ENCODE measurements at places on chromosomes 13 and 19. TPM values are rescaled to one million over a fixed set of nuclear protein-coding genes. Genes with fewer than 3 reads are reported as not detected.

- no peak for DNase-seq
These were observed 158.7 kb downstream of the OXGR1 start for GRCh38 chr13:96835546-96835945.

- DNase-seq = no peak
These were observed 75.9 kb downstream of the RAB20 start for GRCh38 chr13:110485604-110486003.

ACP7 gene
- 0.47 TPM for polyA plus RNA-seq

DNA sequence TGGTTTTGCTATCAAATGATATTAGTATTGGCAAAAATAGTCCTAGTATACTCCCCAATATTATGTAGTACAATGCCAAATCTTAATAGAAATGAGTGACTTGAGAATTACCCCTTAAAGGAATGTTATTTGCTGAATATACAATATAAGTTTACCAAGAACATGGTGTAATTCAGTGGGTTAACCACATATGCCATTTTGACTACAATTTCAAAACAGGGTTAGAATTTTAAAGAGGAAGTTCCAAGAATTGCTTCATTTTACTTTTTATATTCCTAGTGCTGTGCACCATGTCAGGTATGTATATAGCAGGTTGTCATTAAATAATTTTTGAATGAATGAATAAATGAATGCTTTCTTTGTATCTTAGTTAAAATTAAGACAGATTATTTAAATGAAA lies 66.3 kb downstream of the LMO7 start:
- DNase-seq = no peak

TPTE2 gene
- 0.37 TPM for polyA plus RNA-seq

EPN1 gene
- polyA plus RNA-seq = 90.2 TPM

DNA sequence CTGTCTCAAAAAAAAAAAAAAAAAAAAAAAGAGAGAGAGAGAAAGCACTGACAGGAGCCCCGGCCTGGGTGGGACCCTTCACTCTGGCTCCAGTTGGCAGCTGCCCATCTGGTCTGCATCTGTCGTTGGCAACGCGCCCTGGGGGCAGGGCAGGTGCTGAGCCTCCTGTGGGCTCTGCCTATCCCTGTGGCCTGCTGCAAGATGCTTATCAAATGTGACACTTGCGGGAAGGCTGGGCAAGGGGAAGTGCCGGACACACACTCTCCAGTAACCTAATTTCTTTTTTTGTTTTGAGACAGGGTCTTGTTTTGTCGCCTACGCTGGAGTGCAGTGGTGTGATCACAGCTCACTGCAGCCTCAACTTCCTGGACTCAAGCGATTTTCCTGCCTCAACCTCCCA lies 10.7 kb upstream of the KPTN start:
- DNase-seq = no peak

CEBPA gene
- 3.9 TPM for polyA plus RNA-seq

DNA sequence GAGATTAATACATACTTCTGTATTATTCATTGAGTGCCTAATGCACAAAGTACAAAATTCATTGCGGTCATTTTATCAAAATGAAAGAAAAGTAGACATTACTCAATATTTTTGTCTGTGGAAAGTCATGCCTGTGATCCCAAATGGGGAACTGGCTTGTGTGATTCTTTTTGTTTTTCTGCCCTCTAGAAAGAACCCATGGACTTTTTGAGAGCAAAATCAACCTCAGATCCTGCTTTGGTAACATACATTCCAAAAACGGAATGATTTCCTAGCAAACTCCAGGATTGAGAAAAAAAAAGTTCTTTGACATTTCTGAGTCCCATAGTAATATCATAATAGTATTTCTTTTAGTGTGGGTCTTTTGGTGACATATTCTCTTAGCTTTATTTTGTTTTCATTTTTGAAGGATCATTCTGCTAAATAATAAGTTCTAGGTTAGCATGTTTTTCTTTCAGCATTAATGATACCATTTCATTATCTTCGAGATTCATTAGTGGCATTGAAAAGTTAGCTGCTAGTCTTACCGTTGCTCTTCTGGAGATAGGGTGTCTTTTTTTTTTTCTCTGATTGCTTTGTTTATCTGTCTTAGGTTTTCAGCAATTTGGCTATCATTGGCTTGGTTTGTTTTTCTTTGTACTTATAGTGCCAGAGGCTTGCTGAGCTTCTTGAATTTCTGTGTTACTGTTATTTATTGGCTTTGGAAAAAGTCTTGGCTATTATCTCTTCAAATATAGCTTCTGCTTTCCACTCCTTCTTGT lies 102.4 kb upstream of the CSNK1A1L start:
- no peak for DNase-seq

GRCh38 chr13:27405546-27406134 lies 18.8 kb upstream of the GTF3A start:
- DNase-seq = no peak

GRCh38 chr13:93364166-93364565 lies 137.6 kb downstream of the GPC6 start:
- no peak for DNase-seq

KL gene
- 49.5 TPM for polyA plus RNA-seq

DNA sequence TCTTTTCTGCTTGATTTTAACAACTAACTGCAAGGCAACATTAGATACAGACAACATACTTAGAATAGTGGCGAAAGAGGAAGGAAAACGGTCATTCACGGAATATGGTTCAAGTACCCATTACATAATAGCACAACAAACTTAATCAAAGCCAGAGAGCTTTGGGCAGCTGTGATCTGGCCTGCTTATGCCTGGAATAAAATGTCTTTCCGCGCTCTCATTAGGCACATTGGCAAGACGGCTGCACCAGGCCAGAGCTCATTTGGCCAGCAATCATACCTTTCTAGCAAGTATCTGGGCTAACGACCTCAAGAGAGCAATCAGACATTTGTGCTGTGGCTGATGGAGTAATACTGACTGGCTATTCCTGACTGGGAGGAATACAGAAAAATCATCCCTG lies 112.8 kb downstream of the NALCN start:
- no peak for DNase-seq

KLK6 gene
- 40.0 TPM for polyA plus RNA-seq

- no peak for DNase-seq
These were observed 166.1 kb downstream of the DCT start for GRCh38 chr13:94313321-94313910.

GRCh38 chr13:78701383-78701782 lies 42.4 kb upstream of the OBI1 start:
- no peak for DNase-seq

GRCh38 chr13:90405301-90405700 lies 942.2 kb upstream of the MIR17HG start:
- DNase-seq = no peak

MIER2 gene
- polyA plus RNA-seq = 23.6 TPM

DNA sequence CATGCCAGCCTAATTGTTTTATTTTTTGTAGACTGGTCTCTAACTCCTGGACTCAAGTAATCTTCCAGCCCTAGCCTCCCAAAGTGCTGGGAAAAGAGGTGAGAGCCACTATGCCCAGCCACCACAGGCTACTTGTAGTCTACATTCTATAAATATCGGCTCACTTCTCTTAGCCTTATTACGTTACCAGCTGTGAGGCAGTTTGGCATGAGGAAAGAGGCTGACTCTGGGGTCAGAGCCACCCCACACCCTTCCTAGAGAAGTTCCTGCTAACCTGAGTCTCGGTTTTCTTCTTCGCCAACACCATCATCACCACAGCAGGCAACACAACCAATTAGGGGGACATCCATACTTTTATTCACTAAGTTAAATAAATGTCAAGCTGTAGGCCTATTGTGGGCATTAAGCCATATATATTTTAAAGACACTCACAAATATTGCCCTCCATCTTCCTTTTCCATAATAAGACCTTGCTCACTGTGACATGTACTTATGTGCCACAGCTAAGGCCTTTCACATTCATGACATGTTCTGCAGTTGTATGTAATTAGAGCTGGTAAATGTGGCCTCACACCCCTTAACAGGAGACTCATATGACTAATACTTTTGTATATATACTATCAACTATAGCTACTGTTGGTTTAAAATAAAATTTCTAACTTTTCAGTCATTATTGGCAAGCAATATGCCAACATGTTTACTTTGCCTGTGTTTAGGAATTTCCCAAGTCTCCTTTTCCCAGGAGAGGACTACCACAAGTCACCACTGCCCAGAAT lies 5.7 kb downstream of the SLC25A30 start:
- DNase-seq = no peak

NOVA2 gene
- 4.4 TPM for polyA plus RNA-seq

- no peak for DNase-seq
These were observed 31.6 kb upstream of the ZNF724 start for GRCh38 chr19:23281663-23282276.

DNA sequence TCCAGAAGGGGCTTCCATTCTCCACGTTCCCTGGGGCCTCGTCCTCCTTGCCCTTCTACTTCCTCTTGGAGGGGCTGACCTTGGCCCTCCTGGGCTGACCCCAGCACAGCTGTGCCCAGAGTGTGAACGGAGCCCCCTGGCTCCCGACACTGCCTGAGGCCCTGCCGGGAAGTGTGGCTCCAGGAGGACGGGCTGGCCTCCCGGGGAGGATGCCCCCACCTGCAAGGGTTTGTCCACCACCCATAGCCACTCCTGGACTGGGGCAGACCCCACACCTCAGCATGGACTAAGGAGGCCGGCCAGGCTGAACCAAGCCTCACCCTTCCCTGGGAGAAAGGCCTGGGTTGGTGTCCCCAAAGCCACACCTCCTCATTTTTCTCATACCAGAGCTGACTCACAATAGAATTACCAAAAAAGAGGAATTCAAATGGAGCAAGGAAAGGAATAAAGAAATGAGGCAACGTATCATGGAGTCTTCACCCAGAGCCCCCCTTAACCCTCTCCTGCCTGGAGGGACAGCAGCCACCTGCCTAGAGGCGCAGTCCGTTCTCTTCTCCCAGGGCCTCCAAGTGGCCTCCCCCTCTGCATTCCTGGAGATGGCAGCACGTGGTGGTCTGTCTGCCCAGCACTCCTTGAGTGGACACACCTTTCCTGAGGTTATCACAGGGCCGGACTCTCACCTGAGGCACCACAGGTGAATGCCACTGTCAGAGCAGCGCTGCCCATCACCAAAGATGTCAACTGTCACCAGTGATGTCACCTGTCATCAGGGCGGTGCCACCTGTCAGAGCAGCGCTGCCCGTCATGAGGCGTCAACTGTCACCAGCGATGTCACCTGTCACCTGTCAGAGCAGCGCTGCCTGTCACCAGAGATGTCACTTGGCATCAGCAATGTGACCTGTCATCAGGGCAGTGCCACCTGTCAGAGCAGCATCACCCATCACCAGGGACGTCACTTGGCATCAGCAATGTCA lies 3.1 kb upstream of the C13orf46 start:
- DNase-seq = no peak

DNA sequence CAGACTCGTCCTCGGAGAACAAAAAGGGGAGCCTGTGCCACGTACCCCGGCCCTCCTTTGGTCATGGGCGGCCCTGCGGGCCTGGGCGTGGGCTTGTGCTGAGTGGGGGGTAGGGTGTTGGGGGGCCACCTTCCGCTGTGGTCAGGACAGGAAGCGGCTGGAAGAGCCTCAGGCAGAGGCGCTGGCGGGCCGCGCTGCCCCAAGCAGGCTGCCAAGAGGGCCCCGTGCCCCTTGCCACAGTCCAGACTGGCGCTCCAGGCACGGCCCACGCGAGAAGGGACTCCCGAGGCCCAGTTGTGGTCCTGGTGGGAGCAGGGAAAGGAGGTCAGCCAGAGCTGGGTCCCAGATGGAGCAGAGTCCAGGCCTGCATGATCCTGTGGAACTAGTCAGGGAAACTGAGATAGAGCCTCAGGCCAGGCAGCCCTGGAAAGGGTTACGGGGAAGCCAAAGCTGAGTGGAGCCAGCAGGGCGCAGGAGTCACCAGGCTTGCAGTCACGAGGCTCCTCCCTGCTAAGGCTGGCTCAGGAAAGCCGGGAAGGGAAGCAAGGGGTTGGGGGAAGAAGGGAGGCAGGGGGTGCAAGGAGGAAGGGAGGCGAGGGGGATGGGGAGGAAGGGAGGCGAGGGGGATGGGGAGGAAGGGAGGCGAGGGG lies 135.0 kb downstream of the CRYL1 start:
- no peak for DNase-seq

ZNF490 gene
- polyA plus RNA-seq = 4.8 TPM

- DNase-seq = no peak
These were observed 8.8 kb downstream of the EDNRB start for GRCh38 chr13:77909827-77910226.

- DNase-seq = no peak
These were observed 2220.8 kb upstream of the PCDH20 start for GRCh38 chr13:63636316-63636993.

CTU1 gene
- polyA plus RNA-seq = 2.6 TPM

CACNA1A gene
- polyA plus RNA-seq = 3.0 TPM

KLK7 gene
- 5.1 TPM for polyA plus RNA-seq

GRCh38 chr13:36337938-36338641 lies 8.1 kb downstream of the SPART start:
- DNase-seq = no peak

DNA sequence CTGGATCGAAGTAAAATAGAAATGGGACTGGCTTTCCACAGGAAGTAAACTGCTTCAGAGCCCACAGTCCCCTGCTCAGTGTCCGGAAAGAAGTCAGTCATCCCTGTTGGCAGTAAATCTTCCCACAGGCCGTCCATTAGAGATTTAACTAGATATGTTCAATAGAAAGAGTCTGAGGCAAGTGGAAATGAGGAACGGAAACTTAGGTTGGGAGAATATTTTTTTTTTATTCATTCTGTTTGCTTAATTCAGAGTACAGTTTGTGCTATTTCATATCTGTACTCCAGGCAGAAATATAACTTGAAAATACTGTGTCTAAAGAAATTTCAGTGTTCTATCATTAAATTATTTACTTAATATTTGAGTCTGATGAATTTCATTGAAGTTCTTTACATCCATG lies 22.7 kb downstream of the SLC25A15 start:
- DNase-seq = no peak

GRCh38 chr19:12921047-12921446 lies 2.0 kb upstream of the SYCE2 start:
- DNase-seq = no peak

DNA sequence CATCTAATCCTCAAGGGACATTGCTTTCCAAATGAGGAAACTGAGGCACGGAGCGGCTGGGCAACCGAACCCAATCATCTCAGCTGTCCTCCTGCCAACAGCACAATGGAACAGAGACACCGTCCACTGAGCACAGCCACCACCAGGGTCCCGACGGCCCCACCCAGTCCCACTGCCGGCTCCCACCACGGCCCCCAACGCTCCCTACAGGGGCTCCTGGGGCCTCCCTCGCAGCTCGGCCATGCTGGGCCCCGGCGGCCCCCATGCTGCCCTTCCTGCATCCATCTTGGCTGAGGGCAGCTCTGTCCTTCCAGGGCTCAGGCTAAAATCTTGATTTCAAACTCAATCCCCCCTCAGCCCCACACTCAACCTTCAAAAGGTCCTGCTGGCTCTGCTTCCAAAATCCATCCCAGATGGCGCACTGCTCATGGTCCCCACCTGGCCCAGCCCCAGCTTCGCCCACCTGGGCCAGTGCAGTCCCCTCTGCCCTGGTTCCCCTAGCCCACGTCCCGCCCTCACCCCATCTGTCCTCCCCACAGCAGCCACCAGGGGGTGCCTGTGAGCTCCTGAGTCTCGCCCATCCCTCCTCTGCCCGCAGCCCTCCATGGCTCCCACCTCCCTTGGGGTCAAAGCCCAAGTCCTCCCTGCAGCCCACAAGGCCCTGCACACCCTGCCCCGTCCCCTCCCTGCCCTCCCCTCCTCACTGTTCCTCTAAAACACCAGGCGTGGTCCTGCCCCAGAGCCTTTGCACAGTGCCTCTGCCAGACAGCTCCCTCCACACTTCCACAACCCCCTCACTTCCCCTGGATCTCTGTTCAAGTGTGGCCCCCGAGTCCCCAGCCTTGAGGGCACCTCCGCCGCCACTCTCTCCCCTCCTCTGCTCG lies 7.9 kb downstream of the PIP5K1C start:
- DNase-seq = no peak

TMEM91 gene
- polyA plus RNA-seq = 14.2 TPM

- no peak for DNase-seq
These were observed 4.8 kb downstream of the SYNGR4 start for GRCh38 chr19:48368936-48369335.

- no peak for DNase-seq
These were observed 51.5 kb downstream of the SOX21 start for GRCh38 chr13:94660695-94661326.

Data from right renal pelvis (tissue), 4 donors.